Nucleus accumbens (tissue), 56 donors: ENCODE measurements at places on chromosomes 1 and 21.
A peak's percentile ranks its signal among the peaks of the same experiment; 100 is the strongest.

- DNase-seq = no peak
Measured at GRCh38 chr1:1356796-1357401, 1.5 kb downstream of the MXRA8 start.

GRCh38 chr1:21725748-21726392 lies 56.7 kb upstream of the RAP1GAP start:
- DNase-seq = no peak

DNA sequence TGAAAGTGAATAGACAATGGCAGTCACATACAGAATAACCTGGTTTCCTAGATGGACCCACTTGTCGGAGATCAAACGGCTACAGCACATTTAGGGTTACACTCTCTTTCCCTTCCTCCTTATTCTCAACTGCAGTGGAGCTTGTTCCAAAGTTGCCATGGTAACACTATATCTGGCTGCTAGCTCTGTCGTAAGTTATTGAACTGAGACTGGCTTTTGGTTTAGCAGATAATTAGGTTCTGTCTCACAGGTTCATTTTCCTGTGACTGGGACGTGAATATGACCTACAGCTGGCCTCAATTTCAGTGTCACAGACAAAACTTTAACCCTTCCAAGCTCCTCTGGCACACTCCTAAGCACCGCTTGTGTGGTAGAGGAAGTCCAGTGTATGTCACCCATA lies 875.8 kb downstream of the USP25 start:
- no peak for DNase-seq

- DNase-seq = no peak
Measured at GRCh38 chr1:110239441-110240430, 29.6 kb downstream of the KCNC4 start.

DNA sequence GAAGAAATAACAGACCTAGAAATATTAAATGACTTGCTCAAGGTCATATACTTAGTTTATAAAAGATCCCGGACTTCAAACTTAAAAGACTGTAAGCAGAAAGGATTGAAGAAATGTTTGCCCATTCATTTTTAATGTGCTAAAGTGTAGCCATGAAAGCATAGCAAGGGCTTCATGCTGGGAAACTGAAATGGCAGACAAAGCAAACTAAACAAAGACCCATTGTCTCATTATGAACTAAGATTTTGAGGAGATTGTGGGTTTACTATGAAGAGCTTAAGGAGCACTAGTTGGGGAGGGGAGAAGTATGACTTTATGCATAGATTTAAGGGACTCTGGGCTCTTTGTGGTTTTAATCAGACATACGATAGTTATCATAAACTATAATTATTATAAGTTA lies 26.3 kb downstream of the ADAMTS1 start:
- DNase-seq = no peak

DNA sequence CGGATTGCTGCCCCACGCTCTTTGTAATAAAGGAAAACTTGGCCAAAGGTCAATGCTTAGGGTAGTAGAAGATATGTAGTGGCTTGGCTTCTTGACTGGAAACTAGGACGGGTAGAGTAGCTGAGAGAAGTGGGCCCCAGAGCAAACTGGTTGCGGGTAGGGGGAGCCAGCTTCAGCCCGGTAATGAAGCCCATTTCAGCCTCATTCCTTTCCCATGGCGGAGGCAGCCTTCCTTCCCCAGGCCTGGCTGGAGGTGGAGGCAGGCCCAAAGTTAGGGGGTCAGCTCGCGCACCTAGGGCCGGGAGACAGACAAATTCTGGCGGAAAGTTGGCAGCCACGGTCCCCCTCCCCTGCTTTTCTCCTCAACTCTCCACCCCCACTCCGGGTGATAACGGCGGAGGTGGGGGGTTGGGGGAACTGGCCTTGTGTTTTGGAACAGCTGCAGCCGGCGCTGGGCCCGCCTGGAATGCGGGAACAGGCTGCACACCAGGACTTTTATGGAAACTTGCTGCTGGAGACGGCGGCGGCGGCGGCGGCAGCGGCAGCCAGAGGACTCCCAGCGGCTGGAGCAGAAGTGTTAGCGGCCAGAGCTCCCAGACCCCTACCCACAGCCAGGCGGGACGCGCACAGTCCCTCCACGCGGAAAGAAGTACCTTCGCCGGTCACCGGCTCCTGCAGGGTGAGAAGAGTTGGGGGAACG lies at the start of gene NEXN:
Gene NEXN (plus strand): TSS at position 544 of the 700 bp plus-strand sequence. CDS start 27,483 bp downstream, outside the sequence.
- DNase-seq = peak; percentile 35

- no peak for DNase-seq
Measured at GRCh38 chr1:243748706-243749283, 101.2 kb downstream of the AKT3 start.

DNA sequence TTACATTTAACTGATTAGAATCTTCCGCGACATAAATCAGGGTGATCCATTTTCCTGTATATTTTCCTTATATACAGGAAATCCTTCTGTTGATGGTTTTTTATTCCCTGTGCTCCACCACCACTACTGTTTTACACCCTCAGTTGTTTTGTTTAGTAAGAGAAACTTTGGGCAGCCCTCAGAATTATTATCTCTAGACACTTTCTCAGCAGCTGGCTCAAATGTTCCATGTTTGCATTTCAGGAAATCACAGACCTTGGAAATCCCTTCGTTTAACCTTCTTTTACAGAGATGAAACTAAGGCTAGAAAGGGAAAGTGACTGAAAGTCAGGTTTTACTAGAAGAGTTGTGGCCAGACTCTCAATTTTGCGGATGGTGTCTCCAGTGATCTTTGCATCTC lies 15.2 kb downstream of the ZNF697 start:
- no peak for DNase-seq

DNA sequence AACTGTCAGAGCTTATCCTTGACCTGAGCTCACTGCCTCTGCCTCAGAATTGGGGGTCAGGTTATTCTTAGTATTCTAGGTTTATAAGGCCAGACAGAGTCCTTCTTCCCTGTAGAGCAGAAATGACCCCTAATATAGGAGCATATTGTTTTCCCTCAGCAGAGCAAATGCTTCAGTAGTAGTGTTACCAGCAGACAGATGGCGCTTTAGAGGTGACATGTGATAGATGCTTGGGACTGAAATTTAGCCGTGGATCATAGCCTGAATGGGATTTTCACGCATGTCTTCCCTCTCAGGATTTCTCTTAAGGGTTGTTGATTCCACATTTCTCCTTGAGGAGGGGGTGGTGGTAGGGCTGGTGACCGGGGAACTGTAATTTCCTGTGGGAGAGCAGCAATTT lies 24.5 kb downstream of the ADARB1 start:
- no peak for DNase-seq

- no peak for DNase-seq
Measured at GRCh38 chr1:60423146-60423780, 349.7 kb upstream of the C1orf87 start.

GRCh38 chr1:223123011-223123610 lies 19.9 kb downstream of the TLR5 start:
- no peak for DNase-seq
